HEK293T (cell line): ENCODE measurements at places on chromosomes 5 and 9.

DNA sequence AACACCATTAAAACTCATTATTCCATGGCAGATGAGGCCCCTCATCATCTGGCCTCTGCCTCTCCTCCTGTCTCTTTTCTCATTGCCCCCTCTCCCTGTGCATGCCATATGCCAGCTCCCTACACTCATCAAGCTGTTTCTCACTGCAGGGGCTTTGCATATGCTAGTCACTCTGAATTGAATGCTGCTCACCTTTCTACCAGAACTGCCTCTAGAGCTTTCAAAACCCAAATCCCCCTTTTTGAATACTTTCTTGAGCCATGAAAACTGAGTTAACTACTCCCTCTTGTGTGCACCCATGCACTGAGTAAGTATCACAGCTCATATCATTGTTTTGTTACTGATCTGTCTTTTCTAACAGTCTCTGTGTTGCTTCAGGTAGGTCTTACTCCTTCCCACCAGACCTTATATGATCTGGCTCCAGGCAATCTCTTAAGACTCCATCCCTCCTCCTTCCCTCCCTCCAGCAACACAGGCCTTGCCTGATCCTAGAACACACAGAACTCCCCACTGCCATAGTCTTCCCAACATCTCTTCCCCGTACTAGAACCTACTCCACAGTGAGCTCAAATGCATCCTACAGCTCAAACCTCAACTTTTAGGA lies 60.5 kb downstream of the ASTN2 start:
- no peak for DNase-seq

- DNase-seq: no peak
These were observed 8.9 kb upstream of the RAB14 start for GRCh38 chr9:121210536-121210935.

DNA sequence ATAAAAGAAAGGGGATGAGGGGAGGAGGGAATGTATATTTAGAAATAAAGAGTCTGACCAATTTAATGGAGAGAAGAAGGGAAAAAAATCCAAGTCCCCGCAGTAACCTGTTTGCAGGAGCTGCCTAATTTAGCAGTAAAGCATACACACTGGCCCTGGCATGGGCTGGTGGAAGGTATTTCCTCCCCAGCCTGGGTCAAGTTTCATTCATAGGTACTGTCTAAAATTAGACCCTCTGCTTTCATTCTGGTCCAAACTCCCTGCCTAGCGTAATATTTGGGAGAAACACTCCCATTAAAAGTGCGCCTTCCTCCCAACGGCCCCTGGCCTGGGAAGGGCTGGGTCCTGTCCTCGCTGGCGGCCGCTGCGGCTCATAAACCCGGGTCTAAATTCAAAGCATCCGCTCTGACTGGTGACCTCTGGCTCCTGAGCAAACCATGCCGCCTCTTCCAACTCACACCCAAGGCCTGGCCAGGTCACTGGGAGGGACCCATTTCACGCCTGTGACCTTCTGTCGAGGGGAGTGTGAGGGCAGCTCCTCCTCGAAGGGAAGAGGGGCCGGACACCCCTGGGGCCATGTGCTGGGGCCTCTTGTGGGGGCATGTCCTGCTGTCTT lies 123.2 kb downstream of the FGF18 start:
- peak; percentile 4 for DNase-seq

- DNase-seq: no peak
These were observed 54.6 kb upstream of the ECM2 start for GRCh38 chr9:92590377-92590776.

DNA sequence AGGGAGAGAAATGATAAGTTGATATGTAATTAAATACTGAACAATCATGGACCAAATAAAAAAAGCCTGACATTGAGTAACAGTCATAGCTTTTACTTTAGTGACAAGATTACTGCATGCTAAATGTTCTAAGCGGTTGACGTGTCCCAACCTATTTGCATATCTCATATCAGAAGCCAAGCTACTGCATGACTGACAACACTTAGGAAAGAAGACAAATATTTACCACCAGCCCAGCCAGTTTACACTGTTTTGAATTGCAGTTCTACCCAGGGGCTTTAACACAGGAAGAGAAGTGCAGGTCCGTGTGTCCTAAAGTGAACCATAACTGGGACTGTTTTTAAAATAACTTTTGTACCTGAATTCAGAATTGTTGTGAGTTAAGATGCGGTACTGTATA lies 219.9 kb downstream of the PRDM9 start:
- no peak for DNase-seq

- no peak for DNase-seq
These were observed 8.5 kb downstream of the HMHB1 start for GRCh38 chr5:143820451-143820850.

- DNase-seq: no peak
These were observed 48.0 kb upstream of the LRRC19 start for GRCh38 chr9:27053369-27054022.

- no peak for DNase-seq
These were observed 124.0 kb downstream of the GNAQ start for GRCh38 chr9:77907585-77907984.
